GM12878 (cell line): ENCODE measurements at places on chromosomes 7 and 10. TPM values are rescaled to one million over a fixed set of nuclear protein-coding genes. Genes with fewer than 3 reads are reported as not detected.

DNA sequence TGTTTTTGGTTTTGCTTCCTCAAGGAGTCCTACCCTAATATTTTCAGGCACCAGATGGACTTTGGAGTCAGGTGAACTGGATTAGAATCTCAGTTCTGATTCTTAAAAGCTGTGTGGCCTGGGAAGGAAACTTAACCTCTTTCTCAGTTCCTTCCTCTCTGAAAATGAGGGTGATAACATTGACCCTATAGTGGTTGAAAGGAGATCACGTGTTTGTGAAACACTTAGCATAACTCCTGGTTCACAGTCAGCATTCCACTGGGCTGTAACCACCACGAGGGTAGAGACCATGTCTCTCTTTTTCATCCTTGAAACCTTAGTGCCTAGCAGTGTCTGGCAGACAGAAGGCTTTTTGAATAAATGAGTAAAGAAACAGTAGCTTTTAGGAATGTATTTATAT is 16.7 kb downstream of the LSMEM1 start:
- peak; percentile 27 for DNase-seq

DNA sequence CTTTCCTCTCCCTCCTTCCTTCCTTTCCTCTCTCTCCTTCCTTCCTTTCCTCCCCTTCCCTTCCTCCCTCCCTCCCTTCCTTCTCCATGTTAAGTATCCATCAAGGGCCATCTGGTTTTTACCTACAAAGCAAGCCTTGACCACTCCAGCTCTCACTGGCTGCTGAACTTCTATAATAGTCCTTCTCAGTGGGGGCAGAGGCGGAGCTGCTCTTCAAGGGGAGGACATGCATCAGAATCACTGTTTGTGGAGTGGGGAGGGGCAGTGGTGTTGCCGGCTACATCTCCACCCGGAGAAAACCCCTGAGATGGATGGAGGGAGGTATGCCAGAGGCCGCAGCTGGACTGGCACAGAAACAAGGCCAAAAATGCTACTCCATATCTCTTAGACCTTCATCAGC is 25.9 kb downstream of the LAMB1 start:
- DNase-seq = no peak

GRCh38 chr7:111844904-111845671 is 282.8 kb upstream of the IMMP2L start:
- DNase-seq = no peak

DNA sequence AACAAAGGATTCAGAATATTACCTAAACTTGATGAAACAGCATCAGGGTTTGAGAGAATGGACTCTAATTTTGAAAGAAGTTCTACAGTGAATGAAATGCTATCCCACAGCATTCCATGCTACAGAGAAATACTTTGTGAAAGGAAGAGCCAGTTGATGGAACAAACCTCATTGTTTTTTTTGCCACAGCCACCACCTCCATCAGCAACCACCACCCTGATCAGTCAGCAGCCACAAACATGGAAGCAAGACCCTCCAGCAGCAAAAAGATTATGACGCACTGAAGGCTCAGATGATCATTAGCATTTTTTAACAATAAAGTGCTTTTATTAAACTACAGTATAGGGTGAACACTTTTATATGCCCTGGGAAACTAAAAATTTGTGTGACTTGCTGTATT is 98.7 kb downstream of the LRRC4 start:
- DNase-seq = no peak

DNA sequence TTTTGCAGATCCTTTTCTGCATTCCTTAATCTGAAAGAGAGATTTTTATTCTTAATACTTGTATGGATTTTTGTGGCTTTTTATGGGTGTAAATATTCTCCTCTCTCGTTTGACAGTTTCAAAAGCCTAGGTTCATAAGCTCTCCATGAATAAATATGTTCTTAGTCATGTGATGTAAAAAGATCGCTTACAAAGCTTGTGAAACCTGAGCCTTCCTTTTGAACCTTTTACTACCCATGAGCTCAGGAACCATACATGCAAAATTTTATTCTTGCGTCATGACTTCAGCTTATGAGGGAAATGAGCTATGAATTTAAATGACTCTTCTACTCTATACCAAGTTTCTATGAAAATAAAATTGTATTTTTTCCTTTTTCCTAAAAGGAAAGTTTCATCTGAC is 98.7 kb downstream of the POLL start:
- no peak for DNase-seq

- no peak for DNase-seq
Observed at GRCh38 chr10:12252882-12253546, 57.0 kb downstream of the CDC123 start.

DNA sequence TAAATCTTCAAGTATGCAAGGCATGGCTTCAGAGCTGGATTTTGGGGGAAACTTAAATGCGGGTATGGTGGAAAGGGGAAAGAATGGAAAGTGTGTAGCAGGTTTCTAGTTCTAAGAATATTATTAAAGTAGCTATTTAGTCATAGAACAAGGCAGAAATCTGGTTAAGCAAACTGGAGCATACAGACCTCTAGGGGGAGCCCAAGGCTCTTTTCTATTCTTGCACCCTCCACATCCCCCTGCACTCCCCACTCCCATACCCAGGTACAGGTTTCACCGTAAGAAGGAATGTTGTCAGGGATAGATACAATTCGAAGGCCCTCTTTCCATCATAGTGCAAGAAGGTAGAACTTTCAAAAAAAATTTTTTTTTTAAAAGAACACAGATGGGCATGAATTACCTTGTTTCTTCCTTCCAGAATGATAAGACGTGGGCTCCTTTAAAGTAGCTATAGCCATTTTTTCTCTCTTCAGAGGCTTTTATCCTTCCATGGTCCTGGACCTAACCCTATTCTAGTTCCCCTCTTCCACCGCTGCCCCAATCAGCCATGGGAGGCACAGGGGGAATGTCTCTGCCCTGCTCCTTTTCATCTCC is 41.5 kb upstream of the SMIM30 start:
- DNase-seq = no peak

GRCh38 chr7:18290223-18290622 is 205.3 kb upstream of the HDAC9 start:
- no peak for DNase-seq

GRCh38 chr7:155233311-155234157 is 64.1 kb upstream of the INSIG1 start:
- no peak for DNase-seq

- no peak for DNase-seq
Observed at GRCh38 chr10:114427124-114427852, 23.0 kb upstream of the AFAP1L2 start.

The FUOM gene
- 34.9 and 36.9 TPM in 2 replicates for total RNA-seq

The DMBT1 gene
- total RNA-seq = 0.13 TPM in 2 replicates

The GTF2IRD2 gene
- total RNA-seq = 4.8 and 5.9 TPM in 2 replicates

The PODXL gene
- total RNA-seq = 0.59 and 0.66 TPM in 2 replicates

The SFXN2 gene
- 16.8 and 22.1 TPM in 2 replicates for total RNA-seq

The CLEC2L gene
- total RNA-seq = not detected in 2 replicates

The AFAP1L2 gene
- total RNA-seq = 0.37 and 0.49 TPM in 2 replicates

The AGBL3 gene
- 2.3 and 4.2 TPM in 2 replicates for total RNA-seq
